ENCODE measurements at places on chromosomes 16 and 17. TPM values are rescaled to one million over a fixed set of nuclear protein-coding genes. Genes with fewer than 3 reads are reported as not detected.
A peak's percentile ranks its signal among the peaks of the same experiment; 100 is the strongest.

GRCh38 chr16:80804056-80804525, 307 bp downstream of the CDYL2 start:
- H3K4me1 ChIP-seq = no peaks in the 10 kb centered on the region
- H3K36me3 ChIP-seq = no peaks in the 10 kb centered on the region
- no peaks in the 10 kb centered on the region for H3K27me3 ChIP-seq
- DNase-seq = no peak
- no peak overlapping the region for H3K4me3 ChIP-seq

GRCh38 chr16:2777903-2778629, 986 bp upstream of the ELOB start:
- no peaks in the 10 kb centered on the region for H3K27me3 ChIP-seq
- H3K4me1 ChIP-seq = peaks cover 20% of the 10 kb centered on the region
- H3K4me3 ChIP-seq = peak overlapping the region; percentile 62
- H3K27ac ChIP-seq = peak overlapping the region; percentile 94
- peak; percentile 65 for DNase-seq

DNA sequence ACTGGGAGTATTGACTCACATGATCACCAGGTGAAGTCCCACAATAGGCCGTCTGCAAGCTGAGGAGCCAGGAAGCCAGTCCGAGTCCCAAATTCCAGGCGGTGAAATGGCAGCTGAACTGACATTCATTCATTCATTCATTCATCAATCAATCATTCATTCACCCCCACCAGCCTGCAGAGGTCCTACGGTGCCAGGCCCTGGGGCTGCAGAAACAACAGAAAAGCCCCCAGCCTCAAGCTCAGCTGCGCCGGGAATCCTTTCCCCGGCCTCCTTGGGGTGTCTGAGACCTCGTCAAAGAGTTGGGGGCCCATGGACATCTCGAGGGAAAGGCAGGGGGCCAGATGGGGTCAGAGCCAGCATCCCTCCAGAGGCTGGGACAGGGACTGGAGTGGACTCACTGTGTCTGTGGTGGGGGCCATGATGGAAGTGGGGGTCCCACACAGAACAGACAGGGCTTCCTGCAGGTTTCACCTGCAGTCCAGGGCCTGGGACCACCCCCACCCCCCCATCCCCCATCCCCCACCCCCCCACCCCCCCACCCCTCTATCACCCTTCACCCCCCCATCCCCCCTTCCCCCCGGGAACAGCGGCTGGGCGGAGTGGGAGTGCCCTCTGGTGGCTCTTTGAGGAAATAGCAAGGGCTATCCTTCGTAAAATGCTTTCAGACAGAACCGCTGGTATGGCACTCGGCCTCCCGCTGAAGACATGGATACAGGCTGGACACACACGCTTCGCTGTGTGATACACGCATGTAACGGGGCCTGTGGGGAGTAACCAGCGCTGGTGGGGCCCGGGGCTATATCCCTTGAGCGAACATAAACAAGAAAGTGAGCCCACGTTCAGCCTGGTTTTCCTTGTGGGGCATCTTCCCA, 8.5 kb upstream of the ZC3H18 start:
- DNase-seq = peak; percentile 60
- no peaks in the 10 kb centered on the region for H3K4me1 ChIP-seq
- peaks cover 18% of the 10 kb centered on the region for H3K27me3 ChIP-seq

DNA sequence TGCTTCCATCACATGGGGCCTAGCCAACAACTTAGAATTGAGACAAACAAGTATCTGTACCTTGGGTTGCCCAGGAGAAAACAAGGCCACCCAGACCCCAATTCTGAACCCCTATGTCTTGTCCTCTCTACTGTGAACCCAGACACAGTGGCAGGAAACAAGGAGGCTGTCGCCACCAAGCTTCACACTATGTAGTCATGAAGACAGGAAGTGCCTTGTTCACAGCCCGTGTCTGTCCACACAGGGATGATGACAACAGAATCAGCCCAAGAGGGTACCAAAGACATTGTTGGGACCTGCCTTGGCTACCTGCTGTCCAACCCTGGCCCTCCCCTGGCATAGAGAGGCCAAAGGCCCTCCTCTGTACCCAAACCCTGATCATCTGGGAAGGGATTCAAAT, 84.8 kb downstream of the CDYL2 start:
- no peak for DNase-seq
- H3K4me1 ChIP-seq = no peaks in the 10 kb centered on the region
- H3K4me3 ChIP-seq = no peak overlapping the region
- H3K27ac ChIP-seq = no peak overlapping the region
- H3K27me3 ChIP-seq = no peaks in the 10 kb centered on the region

SLC16A13 gene
- 33.4 TPM for total RNA-seq

TMEM132E gene
- not detected for total RNA-seq
